ENCODE measurements at places on chromosomes 4 and X.

GRCh38 chr4:145665773-145666172 lies 14.2 kb upstream of the C4orf51 start:
- DNase-seq: no peak

DNA sequence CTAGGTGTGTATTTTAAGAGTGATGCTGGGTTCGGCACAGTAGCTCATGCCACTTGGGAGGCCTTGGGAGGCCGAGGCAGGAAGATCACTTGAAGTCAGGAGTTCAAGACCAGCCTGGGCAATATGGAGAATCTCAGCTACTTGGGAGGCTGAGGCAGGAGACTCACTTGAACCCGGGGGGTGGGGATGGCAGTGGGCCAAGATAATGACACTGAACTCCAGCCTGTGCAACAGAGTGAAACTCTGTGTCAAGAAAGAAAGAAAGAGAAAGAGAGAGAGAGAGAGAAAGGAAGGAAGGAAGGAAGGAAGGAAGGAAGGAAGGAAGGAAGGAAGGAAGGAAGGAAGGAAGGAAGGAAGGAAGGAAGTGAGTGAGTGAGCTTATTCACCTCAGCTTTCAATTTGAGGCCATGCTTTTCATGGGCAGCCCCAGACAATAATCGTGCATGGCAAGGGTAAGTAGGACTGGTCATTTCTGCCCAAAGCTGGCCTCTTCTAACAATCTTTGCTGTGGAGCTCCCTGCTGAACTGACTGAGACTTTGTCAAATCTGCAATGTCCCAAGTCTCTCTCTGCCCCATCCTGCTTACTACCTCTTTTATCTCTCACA lies 42.5 kb upstream of the ELF2 start:
- DNase-seq: no peak

- peak; percentile 1 for DNase-seq
Measured at GRCh38 chrX:102765809-102766208, 45.3 kb downstream of the GPRASP3 start.

- DNase-seq: no peak
Measured at GRCh38 chr4:102761296-102761701, 531 bp upstream of the MANBA start.

- no peak for DNase-seq
Measured at GRCh38 chr4:158799856-158800255, 31.0 kb downstream of the FNIP2 start.

GRCh38 chrX:63961964-63962363 lies 176.9 kb upstream of the ARHGEF9 start:
- DNase-seq: no peak

DNA sequence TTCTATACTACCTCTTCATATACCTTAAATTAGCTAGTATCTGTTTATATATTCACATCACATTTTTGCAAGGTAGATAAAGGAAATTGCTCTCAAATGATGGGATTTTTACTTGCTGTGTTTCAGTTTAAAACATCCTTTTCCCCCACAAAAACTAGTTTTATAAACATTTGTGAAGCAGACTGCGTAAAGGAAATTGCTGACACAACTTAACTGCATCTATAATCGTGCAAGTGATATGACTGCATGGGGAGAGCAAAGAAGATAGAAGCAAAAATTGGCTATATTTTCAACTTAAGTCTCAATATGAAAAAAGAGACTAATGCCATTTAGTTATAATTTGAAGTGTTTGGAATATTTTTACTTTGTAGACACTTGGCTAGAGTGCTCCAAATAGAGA lies 385.2 kb downstream of the C4orf33 start:
- DNase-seq: no peak

- DNase-seq: no peak
Measured at GRCh38 chrX:106698693-106699092, 27.8 kb upstream of the RNF128 start.

DNA sequence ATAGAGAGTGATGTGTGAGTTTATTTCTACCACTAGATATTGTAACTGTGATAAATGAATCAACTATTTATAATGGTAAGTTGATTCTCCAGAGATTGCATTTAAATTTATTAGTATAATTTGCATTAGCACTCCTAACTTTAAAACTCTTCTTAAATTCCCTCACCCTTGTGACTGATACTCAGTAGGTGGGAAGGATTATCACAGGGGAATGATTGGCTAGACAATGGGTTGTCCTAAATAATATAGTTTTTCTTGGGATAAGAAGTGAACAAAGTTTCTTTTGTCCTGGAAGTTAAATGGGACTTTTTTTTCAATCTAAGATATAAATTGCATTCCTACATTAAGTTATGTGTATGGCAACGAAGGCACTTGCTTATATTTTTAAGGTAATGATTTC lies 169.2 kb upstream of the PITX2 start:
- no peak for DNase-seq

DNA sequence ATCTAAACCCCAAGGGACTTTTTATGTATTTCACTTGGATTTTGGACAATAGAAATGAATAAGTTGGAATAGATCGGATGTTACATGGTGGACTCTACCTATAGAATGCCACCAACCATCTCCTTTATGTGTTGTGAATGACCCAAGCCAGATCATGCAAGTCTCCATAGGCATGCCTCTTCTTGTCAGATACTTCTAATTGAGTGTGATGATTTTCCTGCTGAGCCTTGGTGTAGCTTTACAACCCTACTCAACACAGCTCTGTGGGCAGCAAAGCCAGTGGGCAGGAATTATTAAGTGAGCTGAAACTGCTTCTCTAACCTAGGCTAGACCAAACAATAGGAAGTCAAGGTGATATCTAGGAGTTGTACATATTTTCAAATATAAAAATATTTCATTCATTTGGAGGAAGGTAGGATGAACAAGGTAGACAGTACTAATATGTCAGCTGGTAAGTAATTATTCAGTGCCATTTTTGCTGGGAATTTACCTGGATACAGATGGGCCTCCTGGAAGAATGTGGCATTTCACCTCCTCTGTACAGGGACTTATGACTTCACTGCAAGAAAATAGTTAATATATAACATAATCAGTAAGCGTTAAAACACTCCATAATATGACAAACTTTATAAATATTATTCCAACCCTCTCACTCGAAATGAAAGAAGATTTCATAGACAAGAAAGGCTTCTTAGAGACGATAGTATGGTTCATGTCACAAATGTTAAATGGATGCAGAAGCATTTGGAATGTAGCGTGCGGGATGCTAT lies 298.0 kb upstream of the FAT1 start:
- DNase-seq: no peak

GRCh38 chr4:79013756-79014155 lies 74.5 kb upstream of the PAQR3 start:
- DNase-seq: no peak

DNA sequence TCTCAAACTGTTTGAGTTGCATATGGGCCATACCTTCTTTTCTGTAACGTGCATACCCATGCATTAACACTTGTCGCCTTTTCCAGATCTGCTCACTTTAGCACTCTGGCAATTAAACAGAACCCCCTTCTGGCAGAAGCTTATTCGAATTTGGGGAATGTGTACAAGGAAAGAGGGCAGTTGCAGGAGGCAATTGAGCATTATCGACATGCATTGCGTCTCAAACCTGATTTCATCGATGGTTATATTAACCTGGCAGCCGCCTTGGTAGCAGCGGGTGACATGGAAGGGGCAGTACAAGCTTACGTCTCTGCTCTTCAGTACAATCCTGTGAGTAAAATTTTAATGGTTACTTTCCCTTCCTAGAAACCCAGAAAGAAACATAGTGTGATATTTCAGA lies 4.8 kb downstream of the OGT start:
- DNase-seq: no peak
